ENCODE measurements at places on chromosomes 16 and 17.

DNA sequence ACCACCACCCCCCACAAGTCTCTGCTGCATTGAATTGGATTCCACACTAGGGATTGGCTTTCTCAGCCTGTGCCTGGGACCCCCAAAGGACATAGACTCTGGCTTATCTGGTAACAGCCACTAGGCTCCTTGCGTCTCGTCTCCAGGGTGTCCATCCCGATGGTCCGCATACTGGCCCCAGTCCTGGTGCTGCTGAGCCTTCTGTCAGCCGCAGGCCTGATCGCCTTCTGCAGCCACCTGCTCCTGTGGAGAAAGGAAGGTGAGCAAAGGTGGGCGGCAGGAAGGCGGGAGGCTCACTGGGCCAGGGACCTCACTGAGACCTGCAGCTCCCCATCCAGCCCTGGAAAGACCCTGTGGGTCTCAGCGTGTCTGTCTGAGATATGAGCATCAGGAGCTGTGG lies 8.1 kb downstream of the CD300LG start:
- no peak for DNase-seq

DNA sequence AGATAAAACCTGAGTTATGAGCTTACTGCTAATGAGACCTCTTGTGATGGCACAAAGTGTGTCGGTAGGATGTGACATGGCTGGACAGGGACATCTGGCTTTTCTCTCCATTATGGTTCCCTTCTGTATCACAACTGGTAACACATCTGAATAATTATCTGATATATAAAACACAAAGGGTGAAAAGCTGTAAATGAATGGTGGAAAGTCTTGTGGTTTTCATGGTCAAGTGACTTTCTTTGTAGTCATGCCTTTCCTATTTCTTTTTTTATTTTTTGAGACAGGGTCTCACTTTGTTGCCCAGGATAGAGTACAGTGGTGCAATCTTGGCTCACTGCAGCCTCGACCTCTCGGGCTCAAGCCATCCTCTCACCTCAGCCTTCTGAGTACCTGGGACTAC lies 35.3 kb upstream of the ZFHX3 start:
- no peak for DNase-seq

DNA sequence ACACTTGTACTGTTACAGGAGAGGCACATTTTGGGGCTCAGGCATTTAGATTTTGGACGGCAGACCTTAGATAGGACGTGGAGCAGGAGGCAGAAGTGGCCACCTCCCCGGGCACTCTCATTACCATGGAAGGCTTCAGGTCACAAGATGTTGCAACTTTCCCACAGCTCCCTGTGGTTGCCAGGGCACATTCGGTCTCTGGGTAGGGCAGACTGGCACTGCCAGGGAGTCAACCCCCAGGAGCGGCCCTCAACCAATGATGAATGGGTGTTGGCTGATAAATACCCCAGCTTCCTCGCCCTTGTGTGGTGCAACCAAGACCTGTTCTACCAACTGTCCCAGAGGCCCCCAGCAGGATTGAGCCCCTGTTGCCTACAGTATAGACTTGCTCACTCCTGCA lies 11.2 kb downstream of the NAGPA start:
- no peak for DNase-seq

- DNase-seq = no peak
These were observed 27.0 kb downstream of the CCR7 start for GRCh38 chr17:40538019-40538935.

- no peak for DNase-seq
These were observed 4.4 kb upstream of the NXPH3 start for GRCh38 chr17:49571283-49571682.

GRCh38 chr17:82668631-82669099 lies 20.4 kb upstream of the WDR45B start:
- no peak for DNase-seq

Measured in stimulated activated CD8-positive, alpha-beta memory T cell treated with anti-CD3 and anti-CD28 coated beads, Interleukin-2, amount 100 ng/mL, for 1 hour (primary cell).